Mesendoderm (in vitro differentiated cells): ENCODE measurements at places on chromosomes 5 and 9.

DNA sequence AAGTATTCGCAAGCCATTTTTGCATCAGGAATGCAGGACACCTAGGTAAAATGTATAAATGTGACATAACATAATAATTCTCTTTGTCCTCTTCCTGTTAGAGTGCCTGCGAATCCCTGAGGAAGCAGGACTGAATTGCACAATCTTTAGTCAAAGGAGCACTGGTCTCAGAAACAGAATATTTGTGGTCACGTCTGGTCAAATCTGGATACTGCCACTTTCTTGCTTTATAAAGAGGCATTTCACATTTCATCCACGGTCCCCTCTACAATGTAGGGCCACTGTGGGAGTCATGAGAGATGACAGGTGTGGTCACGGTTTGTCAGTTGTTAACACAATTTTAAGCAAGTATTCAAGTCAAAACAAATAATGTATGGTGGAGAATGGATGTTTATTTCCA lies 564.0 kb downstream of the IRX1 start:
- DNase-seq: no peak

DNA sequence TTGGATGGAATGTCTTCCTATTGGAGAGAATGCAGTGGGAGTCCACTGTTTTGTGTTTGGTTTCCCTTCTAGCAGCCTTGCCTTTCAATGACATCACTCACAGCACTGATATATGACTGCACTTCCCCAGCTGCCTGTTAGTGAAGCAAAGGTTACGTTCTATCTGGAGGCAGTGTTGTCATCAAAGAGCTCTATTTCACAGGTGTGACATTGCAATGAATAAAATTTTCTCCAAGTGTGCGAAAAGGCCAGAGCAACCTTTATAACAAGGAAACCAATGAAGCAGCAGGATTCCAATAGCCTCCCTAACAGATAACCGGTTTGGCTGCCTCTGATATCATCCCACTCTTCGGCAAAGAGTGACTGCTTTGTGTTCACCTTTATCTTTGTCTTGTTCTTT lies 523.5 kb upstream of the ZNF608 start:
- peak; percentile 23 for DNase-seq

- DNase-seq: no peak
Measured at GRCh38 chr9:98300611-98301010, 45.2 kb upstream of the TBC1D2 start.

DNA sequence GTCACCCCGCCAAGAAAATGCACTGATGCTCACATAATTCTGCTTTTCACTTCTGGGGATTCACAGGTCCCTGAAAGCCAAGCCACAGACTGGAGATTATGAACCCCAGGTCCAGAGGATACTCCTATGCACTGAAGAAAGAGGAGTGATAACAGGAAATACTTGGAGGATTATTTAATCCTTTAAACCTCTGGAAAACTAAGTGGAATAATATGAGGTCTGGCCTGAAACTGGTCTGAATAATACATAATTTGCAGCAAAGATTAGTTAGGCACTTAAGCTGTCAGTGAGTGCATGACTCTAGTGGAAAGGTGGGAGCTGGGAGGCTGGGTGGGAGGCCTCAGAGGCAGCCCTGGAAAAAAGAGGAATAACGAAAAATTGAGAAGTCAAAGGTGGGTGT lies 45.7 kb downstream of the MARCHF3 start:
- DNase-seq: no peak

DNA sequence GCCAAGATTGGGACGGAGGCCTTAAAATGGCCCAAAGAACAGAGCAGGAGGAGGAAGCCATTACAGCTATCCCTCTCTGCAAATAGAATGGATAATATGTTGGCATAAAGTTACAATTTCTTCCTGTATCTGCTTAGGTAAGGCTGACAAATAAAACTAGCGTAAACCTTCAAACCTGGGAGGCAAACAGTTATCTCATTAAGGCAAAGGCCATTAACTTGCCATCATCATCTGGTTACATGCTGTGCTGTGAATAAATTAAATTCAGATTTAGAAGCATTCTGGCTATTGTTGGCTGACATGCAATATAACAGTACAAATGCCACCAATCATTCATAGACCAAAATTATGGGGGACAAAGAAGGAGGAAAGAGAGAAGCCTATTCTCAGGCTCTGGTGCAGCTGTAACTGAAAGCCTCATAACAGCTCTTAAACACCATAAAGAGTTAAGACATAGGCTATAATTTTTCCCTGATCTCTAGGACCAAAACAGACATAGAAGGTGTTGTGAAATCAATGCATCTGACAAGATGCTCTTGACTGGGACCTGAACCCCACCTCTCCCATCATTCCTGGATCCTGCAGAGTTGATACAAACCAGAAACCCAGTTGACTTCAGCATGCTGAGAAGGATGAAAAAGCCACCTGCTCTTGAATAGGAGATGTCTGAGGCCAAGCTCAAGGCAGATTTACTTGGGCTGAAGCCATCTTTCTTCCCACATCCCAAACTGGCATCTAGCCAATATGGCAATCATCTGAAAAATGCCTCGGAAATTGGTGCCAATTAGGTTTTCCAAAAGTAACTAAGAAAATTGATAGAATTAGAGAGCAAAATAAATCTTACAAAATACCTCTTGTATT lies 62.5 kb downstream of the PLCXD3 start:
- no peak for DNase-seq

DNA sequence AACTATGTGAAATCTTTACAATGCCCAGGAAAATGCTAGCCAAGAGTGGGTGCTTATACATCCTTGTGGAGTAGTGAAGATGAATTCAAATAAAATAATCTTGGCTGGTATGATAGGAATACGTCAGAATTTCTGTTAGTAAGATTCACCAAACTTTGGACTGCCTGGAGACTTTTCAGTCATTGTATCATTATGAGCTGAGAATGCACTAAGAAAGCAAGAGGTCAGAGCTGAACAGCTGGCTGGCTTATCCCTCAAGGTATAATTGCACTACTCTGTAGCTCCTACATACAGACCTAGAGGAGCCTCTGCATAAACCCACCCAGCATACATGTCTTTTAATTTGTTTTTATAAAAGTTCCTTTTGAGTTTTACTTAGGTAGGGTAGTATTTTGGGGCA lies 568.5 kb upstream of the RIOK2 start:
- no peak for DNase-seq

GRCh38 chr9:98809311-98810101 lies 2.0 kb downstream of the GALNT12 start:
- DNase-seq: peak; percentile 89

GRCh38 chr5:33810491-33811120 lies 81.2 kb downstream of the ADAMTS12 start:
- DNase-seq: peak; percentile 36

DNA sequence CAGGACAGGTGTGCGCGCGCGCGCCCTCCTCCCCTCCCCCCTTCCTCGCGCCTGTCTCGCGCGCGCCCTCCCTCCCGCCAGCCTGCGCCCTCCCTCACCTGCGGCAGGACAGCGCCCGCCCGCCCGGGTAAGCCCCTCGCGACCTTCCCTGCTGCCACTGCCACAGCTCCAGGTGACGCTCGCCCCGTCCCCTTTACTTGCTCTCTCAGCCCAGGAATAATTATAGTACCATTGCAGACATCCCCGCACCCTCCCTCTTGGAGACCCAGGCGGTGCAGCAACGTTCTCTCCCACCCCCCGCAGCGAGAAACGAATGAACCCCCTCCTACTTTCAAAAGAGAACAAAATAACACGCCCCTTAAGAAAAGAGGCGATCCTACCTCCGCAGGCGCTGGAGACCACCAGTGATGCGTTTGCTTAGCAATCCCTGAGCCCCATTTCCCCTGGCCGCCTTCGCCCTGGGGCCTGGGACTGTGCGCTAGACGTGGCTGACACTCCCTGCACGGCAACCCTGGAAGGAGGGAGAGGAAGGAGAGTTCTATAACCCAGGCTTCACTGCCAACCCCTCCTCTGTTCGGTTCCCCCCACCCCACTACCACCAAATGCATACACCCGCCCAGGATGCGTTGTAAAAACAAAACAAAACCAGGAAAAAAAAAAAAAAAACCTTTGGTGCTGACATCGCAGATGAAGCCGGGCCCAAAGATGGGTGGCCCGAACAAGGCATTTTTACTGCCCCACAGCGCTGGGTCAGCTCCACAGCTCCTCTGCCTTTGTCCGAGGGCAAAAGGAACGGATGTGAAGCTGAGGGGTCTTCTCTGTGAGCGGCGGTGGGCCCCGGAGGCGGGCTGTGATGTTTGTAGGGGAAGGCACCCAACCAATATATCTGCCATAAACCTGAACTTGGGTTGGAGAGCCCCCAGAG lies 5.6 kb upstream of the PURA start:
- peak; percentile 49 for DNase-seq

DNA sequence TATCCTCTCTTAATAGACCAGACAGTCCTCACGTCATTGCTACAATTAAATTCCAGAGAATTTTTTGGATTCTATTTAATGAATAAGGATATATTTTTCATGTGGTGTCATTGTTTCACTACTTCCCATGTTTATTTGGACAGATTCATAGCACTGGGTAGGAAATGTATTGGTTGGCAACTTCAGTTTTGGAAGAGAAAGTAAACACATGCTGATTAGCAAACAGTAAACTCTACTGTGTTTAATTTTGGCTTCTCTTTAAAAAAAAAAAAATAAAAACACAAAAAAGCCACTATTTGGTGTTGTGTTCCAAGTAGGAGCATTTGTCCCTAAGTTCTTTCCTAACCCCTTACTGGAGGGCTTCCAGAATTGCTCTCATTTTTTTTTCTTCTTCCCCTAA lies 77.3 kb downstream of the NFIB start:
- no peak for DNase-seq

GRCh38 chr9:120693700-120694008 lies 20.6 kb downstream of the MEGF9 start:
- no peak for DNase-seq

DNA sequence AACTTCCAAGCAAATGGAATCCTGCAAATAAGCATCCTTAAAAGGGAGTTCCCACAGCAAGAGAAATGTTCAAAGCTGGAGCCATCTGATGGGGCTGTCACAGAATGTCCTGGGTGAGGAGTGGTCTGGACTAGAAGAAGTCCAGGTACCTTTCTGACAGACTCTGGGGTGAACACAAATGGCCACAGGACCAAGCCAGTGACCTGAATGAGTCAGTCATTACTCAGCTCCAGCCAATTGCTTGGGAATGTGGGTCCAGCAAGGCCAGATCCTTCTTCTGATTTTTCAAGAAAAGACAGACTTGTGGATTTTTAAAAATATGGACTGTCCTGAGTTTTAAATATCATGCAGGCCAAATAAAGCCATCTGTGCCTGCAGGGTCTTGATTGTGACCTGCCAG lies 30.1 kb downstream of the GALNT10 start:
- DNase-seq: no peak

GRCh38 chr5:142219146-142219545 lies 105.7 kb downstream of the SPRY4 start:
- no peak for DNase-seq

- peak; percentile 81 for DNase-seq
Measured at GRCh38 chr9:83649080-83649479, 26.1 kb downstream of the IDNK start.

DNA sequence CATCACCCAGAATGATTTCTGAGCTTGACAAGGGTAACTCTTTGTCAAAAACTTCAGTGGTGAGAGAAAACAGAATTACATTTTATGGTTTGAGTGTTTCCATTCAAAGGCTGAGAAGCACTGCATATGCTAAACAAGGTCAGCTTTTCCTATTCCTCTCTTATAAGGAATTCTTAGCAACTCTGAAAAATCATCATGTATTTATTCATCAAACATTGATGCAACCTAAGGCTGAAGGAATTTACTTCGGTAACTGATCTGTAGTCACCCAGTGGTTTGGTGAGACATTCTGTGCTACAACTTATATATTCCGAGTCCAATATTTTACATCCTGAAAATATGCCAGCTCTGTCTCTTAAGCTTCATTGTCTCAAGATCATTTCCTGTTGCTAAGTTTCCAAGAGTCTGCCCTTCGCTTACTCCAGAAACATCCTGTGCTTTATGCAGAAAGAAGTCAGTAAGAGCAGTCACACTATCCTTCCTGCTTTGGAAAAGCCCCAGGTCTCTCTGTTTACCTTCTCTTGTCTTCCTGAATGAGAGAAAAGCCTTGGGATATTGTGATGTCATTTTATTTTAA lies 176.6 kb upstream of the TBCA start:
- no peak for DNase-seq
